ENCODE measurements at places on chromosomes 4 and X.

DNA sequence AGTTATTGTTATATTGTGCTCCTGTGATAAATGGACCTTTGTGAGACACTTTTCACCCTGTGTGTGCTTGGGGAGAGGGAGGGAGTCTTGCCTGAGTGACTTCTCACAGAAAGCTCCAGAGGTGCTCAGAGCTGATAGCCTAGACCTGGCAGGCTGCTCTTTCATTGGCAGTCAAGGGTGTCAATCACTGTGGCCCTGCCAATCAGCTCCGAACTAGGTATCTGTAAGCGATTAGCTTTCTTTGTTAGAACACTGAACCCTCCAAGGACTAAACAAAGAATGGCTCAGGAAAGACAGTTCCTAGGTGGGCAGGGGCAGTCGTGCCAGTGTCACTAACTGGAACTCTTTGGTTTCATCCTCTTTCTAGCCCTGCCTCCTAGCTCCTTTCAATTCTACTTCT lies 2.7 kb upstream of the NALF2 start:
- no peak for DNase-seq

- no peak for DNase-seq
Observed at GRCh38 chr4:40458683-40459082, 123.5 kb downstream of the CHRNA9 start.

DNA sequence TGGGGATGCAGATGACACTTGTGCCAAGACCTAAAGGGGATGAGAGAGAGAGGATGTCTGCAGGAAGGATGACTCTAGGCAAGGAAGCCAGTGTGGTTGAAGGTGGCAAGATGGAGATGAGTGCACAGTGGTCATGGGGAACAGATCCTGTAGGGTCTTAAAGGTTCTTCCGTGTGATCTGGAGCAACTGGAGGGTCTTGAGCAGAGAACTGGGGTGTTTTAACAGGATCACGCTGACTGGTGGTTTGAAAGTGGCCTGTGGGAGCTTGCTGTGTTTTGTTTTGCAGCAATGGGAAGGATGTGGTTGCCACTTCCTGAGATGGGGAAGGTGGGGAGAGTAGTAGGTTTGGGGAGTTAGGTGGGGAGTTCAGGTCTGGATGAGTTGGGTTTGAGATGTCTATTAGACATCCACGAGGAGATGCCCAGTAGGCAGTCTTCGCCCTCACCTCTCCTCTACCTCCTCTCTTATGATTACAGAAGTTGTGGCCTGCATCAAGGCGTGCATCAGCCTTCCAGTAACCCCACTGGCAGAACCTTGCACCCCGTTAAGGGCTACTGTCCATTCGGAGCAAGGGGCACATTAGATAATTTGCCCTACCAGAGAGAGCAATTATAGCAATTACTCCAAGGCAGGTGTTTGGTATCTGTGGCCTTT lies 1.4 kb upstream of the STBD1 start:
- DNase-seq: no peak

DNA sequence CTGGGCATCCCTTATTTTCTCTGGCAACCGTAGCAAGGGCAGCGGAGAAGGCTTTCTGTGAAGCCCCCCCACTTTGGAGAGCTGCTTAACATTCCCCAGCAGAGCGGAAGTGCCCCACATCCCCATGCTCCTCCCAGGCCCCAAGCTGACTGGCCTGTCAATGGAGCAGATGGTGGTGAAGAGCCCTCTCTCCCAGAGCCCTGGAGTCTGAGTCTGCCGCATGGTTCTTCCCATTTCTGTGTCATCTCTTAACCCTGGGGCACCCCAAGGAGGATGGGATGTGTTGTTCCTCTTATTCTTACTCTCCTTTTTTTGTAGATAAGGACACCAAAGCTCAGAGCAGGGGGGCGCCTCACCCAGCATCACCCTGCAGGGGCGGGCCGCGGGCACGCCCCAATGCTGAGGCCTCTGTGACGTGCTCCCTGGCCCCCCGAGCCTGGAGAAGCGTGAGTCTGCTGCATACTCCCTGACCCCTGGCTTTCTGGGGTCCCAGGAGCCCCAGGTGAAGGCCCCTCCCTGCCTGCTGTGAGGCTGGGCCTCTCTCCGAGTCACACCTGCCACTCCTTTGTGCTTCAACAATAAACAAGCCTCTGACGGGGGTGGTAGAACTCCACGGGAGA lies 35.9 kb downstream of the ADRA2C start:
- no peak for DNase-seq

DNA sequence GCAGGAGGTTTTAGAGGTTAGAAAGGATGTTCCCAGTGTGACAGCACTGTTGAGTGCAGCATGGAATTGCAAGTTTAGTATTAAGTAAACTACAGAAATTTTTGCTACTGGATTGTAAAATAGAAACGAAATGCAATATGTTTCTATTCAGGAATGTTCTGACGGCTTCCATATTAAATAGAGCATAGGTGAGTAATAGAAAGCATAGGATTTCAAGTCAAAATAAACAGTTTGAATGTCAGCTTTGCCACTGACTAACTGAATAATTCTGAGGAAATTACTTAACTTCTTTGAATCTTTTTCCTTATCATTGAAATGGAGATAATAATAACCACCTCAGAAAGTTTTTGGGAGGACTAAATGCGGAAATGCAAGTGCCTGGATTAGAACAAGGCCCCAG lies 331.9 kb upstream of the GK2 start:
- DNase-seq: no peak

GRCh38 chr4:93342738-93343137 lies 485.8 kb upstream of the ATOH1 start:
- DNase-seq: no peak

DNA sequence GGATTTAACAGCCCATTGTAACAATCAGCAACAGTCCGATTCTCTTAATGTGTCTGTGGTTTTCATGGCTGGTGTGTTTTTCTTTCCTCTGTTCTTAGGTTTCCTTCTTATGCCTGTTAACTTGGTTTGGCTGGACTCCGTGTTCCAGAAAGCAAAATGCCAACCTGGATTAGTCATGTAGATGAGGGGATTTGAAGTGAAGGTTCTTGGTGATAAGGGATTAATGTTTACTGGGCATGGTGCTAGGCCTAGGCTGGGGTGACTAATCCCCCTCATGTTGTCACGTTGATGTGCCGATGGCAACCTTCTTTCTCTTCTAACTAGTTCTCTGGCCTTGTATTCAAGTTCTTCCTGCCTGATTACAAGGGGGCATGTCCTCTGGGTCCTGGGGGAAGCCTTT lies 85.9 kb downstream of the REPS2 start:
- DNase-seq: no peak

- DNase-seq: no peak
Observed at GRCh38 chr4:176475067-176475466, 155.3 kb downstream of the SPCS3 start.

DNA sequence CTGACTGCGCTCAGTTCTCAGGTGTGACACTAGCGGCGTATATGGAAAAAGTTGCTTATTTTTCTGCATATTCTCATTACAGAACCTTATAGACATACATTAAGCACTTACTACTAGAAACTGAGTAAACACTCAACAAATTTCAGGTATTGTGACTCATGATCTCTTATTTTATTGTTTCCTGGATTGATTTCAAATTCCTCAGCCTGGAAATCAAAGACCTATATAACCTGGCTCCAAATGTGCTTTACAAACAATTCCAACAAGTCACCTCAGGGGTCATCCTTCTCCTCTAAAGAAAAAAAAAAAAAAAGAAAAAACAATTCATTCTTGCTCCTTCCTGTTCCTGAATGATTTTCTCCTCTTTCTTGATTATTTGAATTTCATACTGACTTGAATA lies 152.3 kb downstream of the ADAM29 start:
- DNase-seq: no peak

- DNase-seq: no peak
Observed at GRCh38 chr4:148162519-148162918, 279.7 kb downstream of the NR3C2 start.

DNA sequence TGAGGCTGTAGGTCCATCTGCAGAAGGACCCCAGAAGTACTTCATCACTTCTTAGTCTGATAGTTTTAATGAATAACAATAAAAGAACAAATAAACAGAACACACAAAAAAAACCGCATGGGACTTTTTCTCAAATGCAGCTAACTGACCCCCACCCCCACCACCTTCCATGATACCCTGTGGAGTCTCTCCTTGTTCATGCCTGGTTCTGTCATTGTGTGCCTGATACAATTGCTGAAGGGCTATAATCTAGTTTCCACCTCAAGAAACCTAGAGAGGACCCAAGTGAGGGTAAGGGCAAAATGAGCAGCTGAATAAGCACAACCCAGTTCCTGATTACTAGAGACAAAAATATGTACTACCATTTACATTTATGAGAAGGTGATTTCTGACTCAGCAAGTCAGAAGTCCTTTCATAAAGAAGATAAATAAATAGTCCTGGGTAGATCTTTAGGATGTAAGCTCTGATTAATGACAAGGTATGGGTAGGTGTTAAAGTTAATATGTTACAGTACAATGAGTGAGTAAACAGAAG lies 155.1 kb downstream of the TMA16 start:
- no peak for DNase-seq

- DNase-seq: peak; percentile 15
Observed at GRCh38 chr4:74217365-74217764, 59.4 kb downstream of the MTHFD2L start.

- DNase-seq: peak; percentile 51
Observed at GRCh38 chr4:169566021-169566818, 46.2 kb downstream of the NEK1 start.

- no peak for DNase-seq
Observed at GRCh38 chr4:53920883-53921282, 143.5 kb downstream of the CHIC2 start.

- no peak for DNase-seq
Observed at GRCh38 chr4:89486042-89486441, 178.4 kb upstream of the GPRIN3 start.

GRCh38 chrX:9072281-9072680 lies 38.4 kb upstream of the FAM9B start:
- DNase-seq: no peak
